ENCODE measurements at places on chromosomes 12 and 14. TPM values are rescaled to one million over a fixed set of nuclear protein-coding genes. Genes with fewer than 3 reads are reported as not detected.

RPL10L gene
- not detected for total RNA-seq

ESRRB gene
- 0.63 TPM for total RNA-seq

SLC38A4 gene
- total RNA-seq = 0.63 TPM

MGP gene
- 1.6 TPM for total RNA-seq

TAS2R20 gene
- 26.0 TPM for total RNA-seq

VIPAS39 gene
- total RNA-seq = 35.1 TPM

PLA2G1B gene
- not detected for total RNA-seq

TC2N gene
- 5.6 TPM for total RNA-seq

GALNT9 gene
- 7.2 TPM for total RNA-seq

PMEL gene
- not detected for total RNA-seq

KRT6C gene
- total RNA-seq = not detected

ZBTB42 gene
- total RNA-seq = 0.63 TPM

FAM161B gene
- 29.7 TPM for total RNA-seq

HOXC4 gene
- total RNA-seq = not detected

LRTM2 gene
- 8.1 TPM for total RNA-seq

GALNT4 gene
- 4.1 TPM for total RNA-seq

KLC1 gene
- 534 TPM for total RNA-seq

TEX22 gene
- 0.94 TPM for total RNA-seq

KRT77 gene
- not detected for total RNA-seq
